ENCODE measurements at places on chromosomes 16 and 17.

DNA sequence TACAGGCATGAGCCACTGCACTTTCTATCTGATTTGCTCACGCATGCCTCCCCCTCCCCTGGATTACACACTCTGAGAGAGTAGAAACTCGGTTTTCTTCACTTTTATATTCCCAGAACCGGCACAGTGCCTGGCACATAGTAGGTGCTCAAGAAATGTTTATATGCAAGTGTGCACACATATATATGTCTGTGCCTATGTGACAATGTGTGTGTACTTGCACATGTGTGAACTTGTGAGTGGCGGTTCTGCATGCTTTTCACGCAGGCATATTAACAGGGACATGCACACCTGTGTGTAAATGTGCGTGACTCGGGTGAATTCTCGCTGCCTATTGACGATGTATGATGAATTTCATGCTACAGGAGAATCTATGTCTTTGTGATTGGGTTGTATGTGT is 22.1 kb upstream of the IL21R start:
- no peak for DNase-seq

DNA sequence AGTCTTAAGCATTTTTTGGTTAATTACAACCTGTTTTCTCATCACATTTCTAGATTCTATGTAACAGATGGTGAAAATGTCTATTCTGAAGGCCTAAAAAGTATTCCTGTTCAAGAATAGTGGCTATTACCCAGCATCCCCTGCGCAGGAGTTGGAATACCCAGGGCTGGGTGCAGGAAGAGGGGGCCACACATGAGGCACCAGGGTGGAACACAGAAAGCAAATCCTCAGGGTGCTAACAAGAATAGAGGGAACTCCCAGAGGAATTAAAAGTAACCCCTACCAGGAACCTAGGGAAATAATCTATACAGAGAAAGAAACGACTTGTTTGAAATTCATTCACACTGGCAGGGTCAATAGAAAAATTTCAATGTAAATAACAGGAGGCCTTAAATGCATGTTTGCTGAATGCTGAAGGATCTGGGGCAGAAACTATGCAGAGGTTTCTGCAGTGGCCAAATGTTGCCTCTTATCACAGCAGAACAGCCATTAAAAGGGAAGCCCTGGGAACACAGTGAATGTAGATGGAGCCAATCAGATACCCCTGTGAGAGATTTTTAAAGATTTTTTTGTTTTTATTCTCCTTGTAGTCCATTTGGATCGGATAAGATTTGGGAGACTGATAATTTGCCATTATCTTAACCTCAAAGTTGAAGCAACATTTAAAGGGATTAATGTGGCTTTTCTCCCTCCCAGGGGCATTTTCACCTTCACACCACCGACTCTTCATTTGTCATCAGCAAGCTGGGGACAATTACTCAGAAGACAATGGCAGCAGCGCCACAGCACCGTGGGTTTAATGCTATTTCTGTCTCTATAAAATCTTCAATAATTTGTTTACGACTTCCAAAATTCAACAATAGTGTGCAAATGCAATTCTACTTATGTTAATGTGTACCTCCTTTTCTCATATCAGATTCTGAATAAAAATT is 196.0 kb upstream of the PSMD7 start:
- no peak for DNase-seq

DNA sequence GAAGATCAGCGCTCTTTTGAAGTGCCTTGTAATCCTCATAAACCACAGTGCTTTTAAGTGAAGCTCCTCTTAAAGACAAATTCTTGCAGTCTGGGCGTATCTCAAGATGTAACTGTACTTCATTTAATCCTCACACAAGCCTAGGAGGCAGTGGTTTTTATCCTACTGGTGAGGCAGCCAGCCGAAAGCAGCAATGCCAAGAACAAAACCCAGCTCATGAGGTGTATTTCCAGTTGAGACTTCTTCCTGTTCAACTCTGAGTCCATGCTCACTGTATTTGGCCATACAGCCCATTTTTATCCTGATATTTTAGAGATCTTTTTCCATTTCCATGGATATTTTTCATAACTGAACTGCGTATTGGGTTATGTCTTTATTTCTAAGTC is 13.7 kb downstream of the CTRB2 start:
- DNase-seq = no peak

GRCh38 chr16:75256696-75257343 is 5.4 kb upstream of the BCAR1 start:
- DNase-seq = no peak

DNA sequence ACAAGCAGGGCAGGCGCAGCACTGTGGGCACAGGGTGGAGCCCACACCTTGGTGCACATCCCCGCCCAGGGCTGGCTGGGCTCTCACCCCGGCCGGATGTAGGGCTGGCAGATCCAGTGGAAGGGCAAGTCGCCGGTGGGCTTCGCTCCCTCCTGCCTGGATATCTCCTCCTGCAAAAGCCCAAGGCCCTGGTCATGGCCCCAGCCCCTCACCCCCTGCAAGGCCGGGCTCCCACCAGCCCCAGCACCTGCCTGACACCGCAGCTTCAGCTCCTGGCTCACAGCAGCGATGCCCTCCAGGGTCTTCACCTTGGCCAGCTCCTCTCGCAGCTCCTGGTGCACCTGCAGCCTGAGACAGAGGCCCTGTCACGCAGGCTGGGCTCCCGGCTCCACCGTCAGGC is 5.0 kb downstream of the DUS1L start:
- DNase-seq = no peak

DNA sequence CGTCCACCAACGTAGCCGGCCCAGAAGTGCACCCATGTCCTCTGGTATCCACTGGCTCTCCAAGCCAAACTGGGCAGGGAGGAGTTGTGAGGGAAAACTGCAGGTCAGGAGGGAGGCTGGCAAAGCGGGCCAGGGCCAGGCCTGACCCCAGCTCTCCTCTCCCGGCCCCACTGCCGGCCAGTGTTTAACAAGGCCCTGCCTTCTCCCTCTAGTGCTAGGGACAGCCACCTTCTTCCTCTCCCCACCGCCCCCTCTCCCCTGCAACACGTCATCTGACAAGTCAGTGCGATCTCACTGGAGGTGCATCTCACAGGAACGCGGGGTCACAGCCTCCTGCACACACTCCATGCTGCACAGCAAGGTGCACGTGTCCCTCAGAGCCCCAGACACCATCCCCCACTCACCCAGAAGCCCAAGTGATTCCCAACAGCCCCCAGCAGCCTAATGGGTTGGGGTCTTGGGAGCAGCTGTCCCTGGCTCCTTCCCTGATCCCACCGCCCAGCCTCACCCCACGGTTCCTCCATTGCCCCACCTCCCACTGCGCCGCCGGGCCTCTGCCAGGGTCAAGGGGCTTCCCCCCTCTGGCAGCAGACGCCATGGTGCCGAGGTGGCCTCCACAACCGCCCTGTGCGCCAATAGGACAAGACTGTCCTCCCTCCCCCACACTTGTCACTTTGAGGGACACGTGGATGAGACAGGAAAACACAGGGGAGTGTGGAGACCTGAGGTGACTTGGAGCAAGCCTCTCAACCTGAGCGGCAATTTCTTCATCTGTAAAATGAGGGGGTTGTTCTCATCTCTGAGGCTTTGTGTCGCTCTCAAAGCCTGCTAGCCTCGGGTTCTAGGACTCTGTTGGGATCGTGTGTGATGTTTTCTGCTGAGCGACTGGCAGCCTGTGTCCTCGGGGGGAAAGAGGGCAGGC is 1.1 kb upstream of the ACE start:
- no peak for DNase-seq
